NCI-H460 (cell line): ENCODE measurements at places on chromosomes 2 and 18.
A peak's percentile ranks its signal among the peaks of the same experiment; 100 is the strongest.

DNA sequence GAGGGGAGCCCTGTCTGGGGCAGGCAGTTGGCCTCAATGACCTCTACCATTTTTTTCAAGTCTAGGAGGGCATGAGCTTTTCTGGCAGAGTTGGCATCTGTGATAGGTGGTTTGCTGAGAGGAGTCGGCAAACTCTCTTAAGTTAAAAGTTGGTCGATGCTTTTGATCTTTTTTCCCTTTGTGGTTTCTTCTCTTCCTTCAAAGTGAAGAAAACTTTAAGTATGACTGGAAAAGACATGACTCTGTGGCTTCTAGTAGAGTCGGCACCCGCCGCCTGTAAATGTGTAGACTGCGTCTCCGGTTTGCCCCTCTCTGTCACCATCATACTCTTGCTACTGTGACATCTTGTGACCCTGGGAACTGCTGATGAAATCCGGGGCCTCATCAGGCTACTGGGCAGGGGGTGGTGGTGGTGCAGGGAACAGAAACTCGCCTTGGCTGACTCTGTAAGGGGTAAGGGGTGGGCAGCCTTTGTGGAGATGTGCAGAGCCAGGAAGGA, 21.1 kb downstream of the INPP5D start:
- no peak for DNase-seq

- no peak for DNase-seq
Observed at GRCh38 chr2:21836261-21836660, 712.5 kb downstream of the TDRD15 start.

DNA sequence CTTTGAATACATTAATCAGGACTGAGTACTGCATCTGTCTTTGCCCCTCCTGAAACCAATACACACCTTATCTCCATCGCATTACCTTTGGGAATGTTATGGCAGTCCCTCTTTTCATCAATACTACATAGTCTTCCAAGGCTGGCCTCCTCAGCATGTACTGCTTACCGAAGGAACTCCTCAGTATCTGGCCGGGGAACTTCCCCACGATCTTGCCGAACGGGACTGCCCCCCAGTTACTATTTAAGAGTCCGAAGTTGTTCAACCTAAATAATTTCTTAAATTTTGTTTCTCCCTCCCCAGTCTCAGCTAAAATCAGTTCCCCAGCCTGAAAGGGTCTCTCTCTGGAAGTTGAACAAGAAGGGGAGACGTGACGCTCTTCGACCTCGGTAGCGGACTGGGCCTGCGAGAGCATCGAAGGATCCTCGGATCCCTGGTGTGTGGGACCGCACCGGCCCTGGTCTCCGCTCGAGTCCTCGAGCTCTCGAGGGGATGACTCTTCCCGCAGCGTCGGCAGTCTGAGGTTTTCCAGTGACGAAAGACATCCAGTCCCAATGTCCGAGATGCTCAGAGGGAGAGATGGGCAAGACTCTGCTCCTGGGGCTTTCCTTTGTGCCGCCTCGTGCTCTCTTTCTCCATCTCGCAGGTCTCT, 489 bp downstream of the TRMT61B start:
- DNase-seq, result peak; percentile 12

- no peak for DNase-seq
Observed at GRCh38 chr18:62102221-62102620, 84.6 kb downstream of the PIGN start.

- no peak for DNase-seq
Observed at GRCh38 chr2:68127358-68128242, 30.1 kb upstream of the PNO1 start.

DNA sequence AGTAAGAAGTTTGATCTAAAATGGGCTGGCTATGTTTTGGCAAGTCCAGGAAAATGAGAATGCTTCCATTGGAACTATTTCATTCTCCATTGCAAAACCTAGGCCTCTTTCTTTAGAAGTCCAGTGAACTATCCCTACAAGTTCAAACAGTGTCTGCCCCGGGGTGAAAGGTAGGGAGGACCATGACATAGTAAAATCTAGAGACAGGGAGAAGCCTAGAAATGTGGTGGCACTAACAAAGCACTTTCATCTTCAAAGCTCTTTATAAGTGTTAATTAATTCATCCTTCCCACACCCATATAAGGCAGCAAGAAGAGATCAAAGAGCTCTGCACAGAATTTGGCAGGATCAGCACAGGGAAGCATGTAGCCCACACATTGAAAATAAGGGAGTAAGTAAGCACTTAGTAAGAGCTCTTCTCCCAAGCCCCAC, 214.5 kb downstream of the IRS1 start:
- DNase-seq, result no peak

- no peak for DNase-seq
Observed at GRCh38 chr2:217655651-217656050, 347.1 kb downstream of the TNS1 start.
